ENCODE measurements at places on chromosomes 5 and 9.

DNA sequence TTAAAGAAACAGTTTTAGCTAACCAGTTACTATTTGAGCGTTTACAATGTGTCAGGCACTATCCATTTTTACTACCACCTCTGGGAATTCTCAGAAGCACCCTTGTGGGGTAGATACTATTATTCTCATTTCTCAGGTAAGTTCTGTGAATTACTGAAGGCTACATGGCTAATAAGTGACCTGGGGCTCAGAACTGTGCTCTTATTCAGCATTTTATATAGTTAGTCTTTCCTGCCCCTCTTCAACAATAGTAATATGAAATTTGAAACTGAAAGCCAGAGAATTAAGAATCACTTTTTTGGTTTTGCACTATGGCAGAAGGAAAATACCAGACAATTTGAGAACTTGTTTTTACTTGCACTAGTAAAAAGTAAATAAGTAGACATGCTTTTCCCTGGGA, 11.8 kb downstream of the ELL2 start:
- DNase-seq = no peak

- no peak for DNase-seq
These were observed 14.6 kb upstream of the ETF1 start for GRCh38 chr5:138557677-138558076.

- no peak for DNase-seq
These were observed 27.0 kb downstream of the TCF7 start for GRCh38 chr5:134141331-134142050.

DNA sequence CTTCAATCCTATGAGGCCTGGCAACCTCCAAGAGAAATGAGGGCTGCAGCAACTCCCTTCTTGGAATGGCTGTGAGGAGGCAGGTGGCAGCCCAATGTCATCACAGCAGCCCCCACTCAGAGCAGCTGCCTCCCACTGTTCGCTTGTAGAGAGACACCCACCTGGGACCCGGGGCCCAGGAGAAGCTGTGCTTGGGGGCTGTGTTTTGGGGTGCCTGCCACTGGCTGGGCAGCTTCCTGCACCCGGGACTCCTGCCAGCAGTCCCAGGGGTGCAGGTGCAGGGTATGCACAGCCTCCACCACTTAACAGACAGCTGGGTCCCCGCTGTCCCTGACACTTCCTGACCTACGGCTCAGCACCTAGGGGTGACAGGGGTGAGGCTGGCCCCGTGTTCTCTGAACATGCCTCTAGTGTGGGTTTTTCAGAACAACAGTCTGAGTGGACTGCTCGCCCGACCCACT, 26.2 kb downstream of the NIPAL4 start:
- no peak for DNase-seq

GRCh38 chr9:14530841-14531240, 162.4 kb downstream of the ZDHHC21 start:
- no peak for DNase-seq

- no peak for DNase-seq
These were observed 7.1 kb upstream of the NANS start for GRCh38 chr9:98049288-98050072.

DNA sequence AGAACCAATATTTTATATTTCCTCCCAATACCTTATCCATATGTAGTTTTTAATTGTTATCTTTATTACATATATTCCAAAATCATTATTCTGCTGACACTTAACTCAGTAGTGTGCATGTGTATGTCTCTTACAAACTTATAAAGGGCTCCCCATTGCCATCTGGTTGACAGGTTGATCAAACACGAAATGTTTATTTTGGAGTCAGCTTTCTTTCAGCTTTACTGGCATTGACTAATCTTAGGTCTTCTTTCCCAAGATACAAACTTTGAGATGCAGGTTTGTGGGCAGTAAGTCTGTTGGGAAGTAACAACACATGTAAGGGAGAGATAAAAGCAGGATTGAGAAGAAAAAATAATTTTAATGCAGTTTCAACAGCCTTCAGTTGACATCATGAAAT, 716.0 kb upstream of the CHD1 start:
- DNase-seq = no peak

DNA sequence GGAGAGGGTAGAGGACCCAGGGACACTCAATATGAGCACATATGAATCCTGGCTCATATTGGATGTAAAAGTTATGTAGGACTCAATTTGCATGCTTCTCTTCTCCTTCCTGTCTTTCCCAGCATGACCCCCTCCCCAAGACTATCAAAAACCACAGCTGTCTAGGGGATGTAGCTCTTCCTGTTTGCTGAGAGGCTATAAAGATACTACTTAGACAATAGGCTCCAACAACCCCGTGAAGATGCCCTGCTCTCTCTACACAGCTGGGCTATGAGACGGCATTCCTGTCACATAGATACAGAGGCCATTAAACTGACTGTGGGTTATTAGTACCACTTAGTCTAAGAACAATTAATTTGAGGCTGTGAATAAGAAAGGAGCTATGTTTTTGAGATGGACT, 56.5 kb upstream of the PCSK1 start:
- DNase-seq = no peak

GRCh38 chr5:81014348-81014747, 54.2 kb downstream of the RASGRF2 start:
- no peak for DNase-seq

DNA sequence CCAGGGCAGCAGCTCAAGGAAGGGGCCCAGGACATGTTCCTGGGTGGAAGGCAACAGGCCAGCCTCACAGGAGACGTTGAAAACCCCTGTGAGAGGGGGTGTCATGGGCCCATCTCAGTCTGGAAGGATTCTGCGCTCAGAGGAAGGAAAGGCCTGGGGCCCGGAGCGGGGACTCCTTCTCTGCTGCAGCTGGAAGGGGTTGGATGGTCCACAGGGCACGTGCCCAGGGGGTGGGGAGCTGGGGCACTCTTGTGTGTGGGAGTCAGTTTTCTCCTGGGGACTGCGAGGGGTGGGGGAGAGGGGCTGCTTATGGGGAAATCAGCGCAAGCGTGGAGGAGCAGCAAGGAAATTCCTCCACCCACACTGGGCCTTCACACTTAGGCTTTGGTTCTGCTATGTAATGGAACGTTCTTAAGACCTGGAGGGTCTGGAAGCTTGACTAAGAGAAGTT, 2.9 kb upstream of the LPCAT1 start:
- DNase-seq = no peak

GRCh38 chr5:73411936-73412596, 36.5 kb downstream of the FOXD1 start:
- DNase-seq = no peak

DNA sequence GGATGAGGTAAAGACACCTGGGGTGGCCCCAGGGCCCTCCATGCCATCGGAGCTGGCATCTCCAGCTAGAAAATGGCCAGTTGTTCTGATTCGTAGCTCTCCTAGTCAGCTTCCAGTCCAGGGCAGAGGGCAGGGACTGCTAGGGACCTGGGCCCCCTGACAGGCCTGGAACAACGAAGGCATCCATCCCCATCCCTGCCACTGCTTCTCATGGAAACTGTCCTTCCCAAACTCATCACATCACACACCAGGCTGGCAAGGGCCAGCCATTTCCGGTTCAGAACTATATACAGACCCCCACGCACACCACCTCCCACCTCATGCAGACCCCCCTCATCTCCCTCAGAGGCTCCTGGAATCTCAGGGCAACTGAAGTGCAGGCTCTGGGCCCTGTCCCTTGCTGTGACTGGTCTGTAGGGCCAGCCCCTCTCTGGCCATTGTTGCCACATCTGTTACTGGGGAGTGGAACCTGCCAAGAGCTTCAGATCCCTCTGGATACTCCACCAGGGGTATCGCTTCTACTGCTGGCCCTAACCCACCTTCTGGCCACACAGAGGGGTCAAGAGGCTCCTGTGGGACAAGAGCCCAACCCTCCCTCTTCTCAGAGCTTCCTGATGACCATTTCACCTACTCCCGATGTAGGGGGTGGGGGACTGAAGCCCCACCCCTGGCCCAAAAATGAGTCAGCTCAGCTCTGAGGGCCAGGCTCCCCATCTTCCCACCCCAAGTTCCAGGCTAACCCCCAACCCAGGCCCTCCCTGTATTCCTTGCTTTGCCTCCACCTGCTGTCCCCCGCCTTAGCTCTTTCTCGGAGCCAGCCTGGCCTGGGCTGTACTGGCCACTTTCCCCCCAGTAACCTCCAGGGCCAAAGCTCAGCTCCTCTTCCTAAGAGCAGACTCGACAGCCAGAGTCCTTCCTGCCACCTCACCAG, 1.2 kb upstream of the MZB1 start:
- DNase-seq = no peak

Measured in neuronal stem cell (in vitro differentiated cells).